Right cardiac atrium (tissue), 5 donors: ENCODE measurements at places on chromosomes 1 and 21.
A peak's percentile ranks its signal among the peaks of the same experiment; 100 is the strongest.

DNA sequence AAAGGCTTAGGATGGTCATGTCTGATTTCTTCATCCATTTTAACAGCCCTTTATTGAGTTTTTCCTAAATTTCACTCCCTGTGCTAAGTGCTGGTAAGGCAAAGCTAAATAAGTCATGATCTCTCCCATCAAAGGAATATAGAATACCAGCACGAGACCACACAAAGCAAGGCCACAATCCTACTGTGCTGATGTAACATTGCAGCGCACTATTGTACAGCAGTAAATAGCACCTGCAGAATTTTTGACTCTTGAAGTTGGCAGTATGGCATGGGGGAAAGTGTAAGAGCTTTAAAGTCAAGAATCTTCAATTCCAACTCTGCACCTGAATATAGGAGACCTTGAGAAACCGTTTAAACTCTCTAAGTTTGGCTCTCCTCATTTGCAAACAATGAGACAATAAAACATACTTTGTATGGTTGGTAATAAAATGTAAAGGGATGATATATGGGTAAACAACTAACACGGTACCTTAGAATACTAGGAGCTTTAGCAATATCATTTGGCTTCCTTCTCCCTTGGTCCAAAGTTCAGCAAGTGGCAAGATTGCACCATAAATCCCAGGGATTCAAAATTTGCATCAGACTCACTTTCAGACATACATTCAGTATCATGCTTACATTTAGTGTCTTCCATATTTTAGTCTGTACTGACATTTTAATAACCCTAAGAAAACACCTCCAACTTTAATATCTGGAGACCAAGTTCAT lies 132.9 kb upstream of the PRDX6 start:
- no peak for DNase-seq

DNA sequence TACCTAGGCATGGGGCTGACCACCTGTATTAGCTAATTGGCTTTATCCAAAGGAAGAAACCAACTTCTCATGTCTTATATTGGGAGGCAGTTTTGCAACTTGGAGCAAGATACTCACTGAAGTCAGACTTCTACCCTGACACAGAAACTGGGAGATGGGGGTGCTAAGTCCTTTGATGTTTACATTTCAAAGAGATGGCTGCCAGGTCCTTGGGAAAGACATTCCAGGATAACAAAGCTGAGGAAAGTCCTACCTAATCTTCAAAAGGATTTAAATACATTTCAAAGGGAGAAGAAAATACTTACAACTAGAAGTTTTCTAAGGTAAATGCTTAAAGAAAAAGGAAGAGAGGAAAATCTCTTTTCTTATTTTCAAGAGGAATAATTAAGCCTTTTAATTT lies 62.1 kb downstream of the FH start:
- no peak for DNase-seq

DNA sequence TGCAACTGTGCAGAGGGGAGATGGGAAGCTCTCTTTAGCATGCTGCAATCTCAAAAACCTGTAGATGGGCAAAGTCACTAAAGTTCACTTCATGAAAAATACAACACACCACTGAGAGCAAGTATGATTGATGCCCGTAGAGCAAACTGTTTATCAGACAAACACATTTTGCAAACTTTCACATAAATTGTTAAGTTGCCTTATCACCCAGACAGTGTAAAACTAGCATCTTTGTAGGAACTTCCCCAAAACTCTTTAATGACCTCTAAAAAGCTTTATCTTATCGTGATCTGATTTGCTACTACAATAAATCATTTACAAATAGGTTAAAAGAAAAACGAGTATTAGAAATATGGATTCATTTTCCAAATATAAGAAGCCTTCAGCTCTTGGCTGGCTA lies 391.0 kb downstream of the LMO4 start:
- no peak for DNase-seq

DNA sequence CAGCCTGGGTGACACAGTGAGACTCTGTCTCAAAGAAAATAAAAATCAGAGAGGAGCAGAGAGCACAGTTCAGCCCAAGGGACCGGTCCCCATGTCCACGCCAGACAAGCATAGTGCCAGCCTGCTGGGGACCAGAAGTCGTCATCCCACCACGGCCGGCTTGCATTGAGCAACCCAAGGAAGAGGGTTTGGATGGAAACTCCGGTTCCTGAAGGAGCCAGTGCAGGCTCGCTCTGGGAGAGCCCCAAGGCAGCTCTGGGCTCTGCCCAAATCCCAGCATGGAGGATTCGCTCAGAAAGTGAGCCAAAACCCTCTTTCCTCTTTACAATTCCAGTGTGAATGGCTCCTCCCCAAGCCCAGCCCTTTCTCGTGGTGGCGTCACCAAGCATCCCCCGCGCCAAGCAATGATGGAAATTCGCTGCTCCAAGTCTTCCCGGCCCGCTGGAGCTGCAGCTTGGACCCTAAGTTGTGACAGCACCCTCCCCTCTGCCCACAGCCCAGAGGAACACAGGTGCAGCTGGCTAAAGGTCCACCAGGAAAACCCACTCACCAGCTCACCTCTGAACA lies 64.1 kb upstream of the SLC25A33 start:
- DNase-seq: peak; percentile 53

- DNase-seq: peak; percentile 38
Measured at GRCh38 chr1:183218971-183219615, 33.0 kb downstream of the LAMC2 start.

- peak; percentile 61 for DNase-seq
Measured at GRCh38 chr21:45412909-45413611, 8.1 kb downstream of the COL18A1 start.

- DNase-seq: no peak
Measured at GRCh38 chr1:167460836-167461235, 57.5 kb downstream of the CD247 start.

- no peak for DNase-seq
Measured at GRCh38 chr1:191882870-191883269, 275.4 kb upstream of the RGS18 start.
